ENCODE measurements at places on chromosomes 13 and 19. TPM values are rescaled to one million over a fixed set of nuclear protein-coding genes. Genes with fewer than 3 reads are reported as not detected.

NOTCH3 gene
- 1.1 TPM for total RNA-seq

GRCh38 chr19:21709464-21709863 lies 57.9 kb downstream of the ZNF100 start:
- DNase-seq = no peak

- no peak for DNase-seq
These were observed 120.9 kb upstream of the KL start for GRCh38 chr13:32895296-32895695.

DNA sequence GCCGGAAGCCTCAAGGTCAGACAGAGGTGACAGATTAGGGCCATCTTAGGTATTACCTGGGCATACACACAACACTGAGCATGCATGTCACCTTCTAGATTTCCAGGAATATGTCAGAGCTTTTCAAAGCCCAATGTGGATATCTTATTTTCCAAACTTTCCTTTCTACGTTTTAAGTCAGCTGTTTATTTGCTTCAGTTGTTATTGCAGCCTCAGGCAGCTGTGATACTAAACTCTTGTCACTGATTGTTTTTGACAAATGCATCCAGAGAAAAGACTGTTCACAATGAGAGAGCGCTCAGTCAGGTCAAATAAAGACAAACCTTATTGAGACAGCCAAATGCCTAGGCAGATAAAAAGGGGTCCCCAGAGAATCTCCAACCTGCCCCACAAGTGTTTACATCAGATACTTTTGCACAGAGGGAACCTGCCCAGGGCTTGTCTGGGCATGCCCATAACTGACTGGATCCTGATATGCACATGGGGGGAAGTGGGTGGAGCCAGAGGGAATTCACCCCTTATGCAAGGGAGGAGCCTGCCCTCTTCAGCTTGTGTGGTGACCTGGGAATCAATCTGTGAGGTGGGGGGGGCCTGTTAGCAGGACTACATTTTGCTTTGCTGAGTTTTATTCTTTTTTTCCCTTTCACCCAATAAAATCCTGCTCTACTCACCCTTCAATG lies 28.5 kb downstream of the MED4 start:
- no peak for DNase-seq

DNA sequence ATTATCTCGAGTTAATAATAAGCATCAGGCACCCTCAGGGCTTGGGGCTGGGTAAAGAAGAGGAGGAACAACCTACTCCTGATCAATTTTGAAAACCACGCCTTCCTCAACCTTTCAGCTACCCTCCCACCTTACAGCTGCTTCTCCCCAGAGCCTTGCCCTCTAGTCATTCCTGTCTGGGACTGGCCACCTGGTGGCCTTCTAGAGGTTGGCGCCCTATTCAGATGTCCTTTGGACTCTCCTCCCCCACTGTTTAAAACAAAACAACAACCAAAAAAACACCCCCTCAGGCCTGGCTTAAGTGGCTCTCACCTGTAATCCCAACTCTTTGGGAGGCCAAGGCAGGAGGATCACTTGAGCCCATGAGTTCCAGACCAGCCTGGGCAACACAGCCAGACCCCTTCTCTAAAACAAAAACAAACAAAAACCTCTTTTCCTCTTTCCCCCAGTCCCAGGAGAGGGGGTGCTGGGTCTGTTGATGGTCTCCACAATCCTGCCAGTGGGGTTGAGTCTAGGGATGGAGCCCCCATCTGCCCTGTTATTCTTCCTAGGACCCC lies 62.3 kb downstream of the CCDC70 start:
- DNase-seq = no peak

GRCh38 chr13:96415831-96416385 lies 326.0 kb downstream of the HS6ST3 start:
- no peak for DNase-seq

DNA sequence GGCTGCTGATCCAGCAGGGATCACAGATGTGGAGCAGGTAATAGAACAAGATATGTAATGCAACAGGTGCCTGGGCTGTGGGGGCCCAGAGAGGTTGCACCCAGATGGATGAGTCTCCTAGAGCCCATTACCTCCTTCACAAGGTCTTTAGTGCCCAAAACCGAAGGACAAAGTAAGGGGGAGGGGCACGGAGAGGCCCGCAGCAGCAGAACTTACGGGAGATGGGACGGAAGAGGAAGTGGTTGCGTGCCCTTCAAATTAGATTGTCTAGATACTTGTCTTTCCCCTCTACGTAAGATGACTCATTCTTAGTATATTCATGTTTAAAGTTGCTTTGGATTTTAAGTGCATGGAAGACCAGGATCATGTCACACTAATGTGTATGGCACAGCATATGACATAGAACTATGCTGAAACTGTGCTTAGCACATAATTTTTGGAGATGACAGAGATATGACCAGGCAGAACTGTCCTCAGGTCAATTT lies 5.7 kb upstream of the MRPS31 start:
- DNase-seq = no peak

POGLUT2 gene
- 29.0 TPM for total RNA-seq

DNA sequence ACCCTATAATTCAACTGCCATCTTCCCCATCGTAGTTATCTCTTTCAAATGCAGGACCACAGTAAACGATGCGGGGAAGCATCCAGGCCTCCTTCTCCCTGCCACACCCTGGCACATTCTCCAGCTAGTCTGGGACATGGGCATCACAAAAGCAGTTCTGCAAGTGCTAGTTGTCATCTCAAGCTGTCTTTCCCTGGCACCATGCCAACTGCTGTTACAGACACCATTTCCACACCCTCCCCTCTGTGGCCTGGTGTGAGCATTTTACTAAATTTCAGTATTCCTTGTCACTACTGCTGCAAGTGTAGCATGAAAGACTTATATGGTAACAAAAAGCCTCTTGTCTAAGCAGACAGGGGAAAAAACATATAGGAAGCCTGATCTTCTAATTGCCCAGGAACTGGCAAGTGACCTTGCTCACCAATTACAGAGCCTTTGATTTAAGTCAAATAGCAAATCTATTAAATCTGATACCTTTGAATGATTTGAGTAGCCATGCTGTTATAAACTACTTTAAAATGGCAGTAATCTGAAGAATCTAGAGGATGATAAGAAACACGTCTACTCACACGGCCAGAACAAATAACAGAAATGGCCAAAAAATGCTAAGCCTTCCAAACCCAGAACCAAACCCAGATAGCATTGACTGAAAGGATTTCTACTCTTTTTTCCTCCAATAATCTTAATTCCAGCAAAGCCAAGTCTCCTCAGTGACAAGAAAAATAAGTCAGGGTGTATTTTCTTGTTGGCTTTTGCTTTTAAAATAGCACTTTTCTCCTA lies 179.0 kb downstream of the NUFIP1 start:
- no peak for DNase-seq

GRCh38 chr13:61294467-61295191 lies 121.0 kb downstream of the PCDH20 start:
- no peak for DNase-seq

- no peak for DNase-seq
These were observed 16.9 kb upstream of the PROZ start for GRCh38 chr13:113141601-113141970.

DNA sequence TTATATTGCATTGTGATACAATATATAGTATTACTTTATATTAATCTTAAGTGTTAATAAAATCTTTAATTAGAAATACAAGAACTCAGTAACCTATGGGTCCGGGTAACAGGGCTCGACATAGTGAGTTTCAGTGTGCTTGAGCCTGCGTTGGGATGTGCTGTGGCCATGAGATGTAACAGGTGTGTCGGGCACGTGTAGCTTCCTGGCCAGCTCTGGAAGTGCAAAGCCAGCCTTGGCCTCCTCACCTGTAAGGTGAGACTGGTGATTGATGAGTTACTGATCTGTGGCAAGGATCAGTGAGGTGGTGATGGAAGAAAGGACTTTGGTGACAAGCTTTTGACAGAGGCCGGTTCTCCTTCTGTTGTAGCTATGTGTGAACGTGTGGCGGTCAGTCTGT lies 19.2 kb downstream of the ATP4B start:
- DNase-seq = no peak

DNA sequence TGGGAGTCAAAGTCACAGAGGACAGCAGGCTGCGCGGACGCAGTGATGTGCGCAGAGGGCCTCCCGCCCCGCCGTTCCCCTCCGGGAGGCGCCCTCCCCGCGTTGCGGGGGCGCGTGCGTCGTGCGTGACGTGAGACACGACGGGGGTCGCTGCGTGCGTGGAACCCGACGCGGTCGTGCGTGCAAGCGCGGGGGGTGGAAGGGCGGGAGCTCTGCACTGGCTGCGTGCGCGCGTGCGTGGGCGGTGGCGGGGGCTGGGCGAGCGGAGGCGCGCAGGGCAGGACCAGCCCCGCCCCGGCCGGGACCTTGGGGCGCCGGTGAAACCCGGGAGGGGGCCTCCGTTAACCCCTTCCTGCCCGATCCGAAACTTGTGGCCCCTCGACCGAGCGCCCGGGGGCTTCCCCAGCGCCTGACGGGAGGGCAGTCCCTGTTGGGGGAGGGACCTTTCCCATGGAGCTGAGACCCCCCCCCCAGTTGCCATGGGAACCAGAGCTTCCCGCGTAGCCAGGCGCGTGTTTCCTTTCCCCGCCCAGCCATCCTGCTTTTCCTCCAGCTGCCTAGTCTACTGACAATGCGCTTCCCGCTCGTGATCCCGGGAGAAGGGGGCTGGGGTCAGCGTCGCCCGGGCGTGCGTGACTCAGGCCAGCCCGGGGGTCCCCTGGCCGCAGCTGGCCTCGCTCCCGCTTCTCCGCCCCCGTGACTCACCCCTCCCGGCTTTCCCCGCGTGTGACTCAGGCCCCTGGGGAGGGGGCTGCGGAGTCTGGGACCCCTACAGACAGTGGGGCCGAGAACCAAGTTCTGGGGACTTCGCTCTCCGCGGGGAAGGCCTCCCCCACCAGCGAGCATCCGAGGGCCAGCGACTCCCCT lies 7.3 kb upstream of the HOOK2 start:
- DNase-seq = peak; percentile 84

DNA sequence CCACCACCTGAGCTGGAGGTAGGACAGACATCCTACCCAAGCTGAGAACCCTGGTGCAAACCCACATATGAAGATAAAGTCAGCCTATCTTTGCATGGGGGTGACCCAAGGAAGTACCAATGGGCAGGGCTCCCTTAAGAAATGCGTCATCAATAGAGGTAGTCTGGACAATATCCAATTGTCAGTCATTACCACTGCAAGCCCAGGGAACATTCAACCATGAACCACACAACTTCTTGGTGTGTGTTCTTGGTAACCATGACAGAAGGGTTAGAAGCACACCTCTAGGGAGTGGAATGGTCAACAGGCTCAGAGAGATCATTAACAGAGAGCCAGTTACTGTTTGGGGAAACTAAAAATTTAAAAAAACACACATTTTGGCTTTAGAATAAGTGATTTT lies 34.7 kb upstream of the DOCK9 start:
- DNase-seq = no peak

GRCh38 chr13:42380420-42381164 lies 108.6 kb downstream of the AKAP11 start:
- no peak for DNase-seq

GRCh38 chr13:57820924-57821323 lies 189.4 kb downstream of the PCDH17 start:
- no peak for DNase-seq

- DNase-seq = no peak
These were observed 11.4 kb downstream of the NDUFA11 start for GRCh38 chr19:5891938-5892771.

DNA sequence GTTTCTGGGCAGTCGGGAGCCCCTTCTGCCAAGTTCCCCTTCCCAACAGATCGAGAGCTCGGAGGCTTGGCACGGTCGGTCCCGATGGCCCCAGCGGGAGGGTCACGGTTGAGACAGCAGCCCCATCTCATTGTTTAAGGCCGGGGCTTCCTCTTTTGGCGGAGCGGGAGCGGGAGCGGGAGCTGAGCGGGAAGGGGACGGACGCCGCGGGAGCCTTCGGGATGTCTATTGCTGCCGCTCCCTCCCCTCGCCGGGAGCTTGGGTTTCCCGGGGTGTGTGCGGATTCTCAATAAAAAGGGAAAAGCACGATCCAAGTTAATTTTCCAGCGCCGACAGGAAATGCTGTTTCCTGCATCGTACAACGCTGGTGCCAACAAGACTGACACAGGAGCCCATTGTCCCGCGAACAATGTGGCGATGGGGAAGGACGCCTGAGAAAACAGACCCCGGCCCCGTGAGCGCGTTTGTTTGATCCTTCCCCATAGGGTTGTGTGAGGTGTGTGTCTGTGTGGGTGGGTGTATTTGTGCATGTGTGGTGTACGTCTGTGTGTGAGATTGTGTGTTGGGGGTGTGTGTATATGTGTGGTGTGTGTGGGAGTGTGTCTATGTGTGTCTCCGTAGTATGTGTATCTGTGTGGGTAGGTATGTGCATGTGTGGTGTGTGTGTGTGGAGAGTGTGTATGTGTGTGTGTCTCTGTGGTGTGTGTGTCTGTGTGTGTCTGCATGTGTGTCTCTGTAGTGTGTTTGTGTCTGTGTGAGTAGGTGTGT lies 36.3 kb upstream of the FLT1 start:
- peak; percentile 35 for DNase-seq

DNA sequence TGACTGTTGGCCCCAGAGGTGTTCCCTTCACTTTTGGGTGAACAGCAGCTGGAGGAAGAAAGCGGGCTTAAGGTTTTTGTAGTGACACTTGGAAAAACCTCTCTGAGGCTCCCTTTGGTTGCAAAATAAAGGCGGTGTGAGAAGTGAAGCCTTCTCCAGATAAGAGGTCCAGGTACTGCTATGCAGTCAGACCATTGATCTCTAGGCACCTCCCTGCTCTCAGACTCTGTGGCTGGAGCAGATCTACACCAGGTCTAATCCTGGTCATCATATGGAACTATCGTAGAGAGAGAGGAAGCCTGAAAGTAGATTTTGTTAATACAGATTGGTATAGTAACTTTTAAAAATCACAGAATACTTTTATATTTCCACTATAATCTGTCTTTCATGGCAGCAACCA lies 47.5 kb downstream of the MBNL2 start:
- DNase-seq = no peak

RFXANK gene
- 60.7 TPM for total RNA-seq

ZNF490 gene
- 6.0 TPM for total RNA-seq

RNASEH2A gene
- total RNA-seq = 50.5 TPM

All from pulmonary artery endothelial cell (primary cell).